Heart left ventricle (tissue), 16 donors: ENCODE measurements at places on chromosomes 2 and 18. TPM values are rescaled to one million over a fixed set of nuclear protein-coding genes. Genes with fewer than 3 reads are reported as not detected.

DNA sequence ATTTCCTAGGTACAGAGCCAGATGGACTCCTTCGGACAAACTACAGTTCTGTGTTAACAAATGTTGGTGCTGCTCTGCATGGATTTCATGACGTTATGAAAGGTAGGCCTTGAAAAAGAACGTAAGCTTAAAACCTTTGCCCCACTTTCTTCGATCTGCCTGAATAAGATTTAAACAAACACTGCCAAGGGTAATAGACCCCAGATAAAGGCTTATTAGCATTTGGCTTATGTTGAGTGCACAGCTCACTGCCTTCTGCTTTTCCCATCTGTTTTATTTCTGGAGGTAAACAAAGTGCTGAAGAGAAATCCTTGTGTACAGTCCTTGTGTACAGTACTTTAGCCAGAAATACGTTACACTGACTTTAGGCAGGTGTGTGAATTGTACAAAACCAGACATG, 50.0 kb upstream of the STON1 start:
- peaks cover 2% of the 10 kb centered on the region for H3K4me1 ChIP-seq
- H3K27ac ChIP-seq, result peak overlapping the region; percentile 81
- H3K4me3 ChIP-seq, result no peak overlapping the region
- no peaks in the 10 kb centered on the region for H3K27me3 ChIP-seq
- DNase-seq, result no peak

Gene CD8B2
- not detected for total RNA-seq

- no peak overlapping the region for H3K4me3 ChIP-seq
- H3K4me1 ChIP-seq, result peaks cover 41% of the 10 kb centered on the region
- no peaks in the 10 kb centered on the region for H3K27me3 ChIP-seq
- peaks cover 39% of the 10 kb centered on the region for H3K36me3 ChIP-seq
These were observed 1.6 kb upstream of the GPR17 start for GRCh38 chr2:127644066-127645025.

DNA sequence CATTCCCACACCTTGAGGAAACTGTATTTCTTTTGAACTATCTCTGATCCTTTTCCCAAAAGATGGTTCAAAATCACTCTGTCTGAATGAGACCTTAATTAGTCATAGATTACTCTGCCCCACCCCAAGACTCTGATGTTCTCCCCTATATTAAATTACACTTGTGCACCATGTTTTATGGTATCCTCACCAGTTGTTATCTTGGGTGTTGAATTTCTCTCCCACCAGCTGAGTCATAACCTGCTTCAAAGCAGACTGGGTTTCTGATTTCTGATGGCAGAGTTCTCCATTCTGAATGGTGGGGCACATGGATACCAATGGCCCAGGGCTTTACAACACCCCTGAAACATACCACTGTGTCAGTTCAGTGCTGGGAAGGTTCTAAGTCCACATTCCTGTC, 15.0 kb downstream of the CDH20 start:
- H3K27me3 ChIP-seq, result no peaks in the 10 kb centered on the region
- no peaks in the 10 kb centered on the region for H3K36me3 ChIP-seq
- H3K4me3 ChIP-seq, result no peak overlapping the region
- H3K4me1 ChIP-seq, result no peaks in the 10 kb centered on the region
- H3K27ac ChIP-seq, result no peak overlapping the region

GRCh38 chr2:223460209-223460608, 142.0 kb downstream of the SCG2 start:
- no peak overlapping the region for H3K4me3 ChIP-seq
- peaks cover 18% of the 10 kb centered on the region for H3K4me1 ChIP-seq
- DNase-seq, result no peak
- no peaks in the 10 kb centered on the region for H3K36me3 ChIP-seq

DNA sequence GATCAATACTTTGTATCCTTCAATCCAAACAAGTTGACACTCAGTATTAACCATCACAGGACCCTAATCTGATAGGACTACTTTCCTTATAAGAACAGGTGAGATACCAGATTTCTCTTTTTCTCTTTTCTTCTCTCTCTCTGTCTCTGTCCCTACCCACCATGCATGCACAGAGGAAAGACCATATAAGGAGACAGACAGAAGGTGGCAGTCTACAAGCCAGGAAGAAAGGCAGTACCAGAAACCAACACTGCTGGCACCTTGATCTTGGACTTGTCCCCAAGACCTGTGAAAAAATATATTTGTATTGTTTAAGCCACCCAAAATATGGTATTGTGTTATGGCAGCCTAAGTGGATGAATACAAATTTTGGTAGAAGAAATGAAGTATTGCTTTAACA, 156.2 kb upstream of the KCNH7 start:
- no peak for DNase-seq
- H3K36me3 ChIP-seq, result no peaks in the 10 kb centered on the region
- H3K4me3 ChIP-seq, result no peak overlapping the region
- H3K4me1 ChIP-seq, result no peaks in the 10 kb centered on the region
- no peaks in the 10 kb centered on the region for H3K27me3 ChIP-seq

- peaks cover 34% of the 10 kb centered on the region for H3K36me3 ChIP-seq
- no peaks in the 10 kb centered on the region for H3K27me3 ChIP-seq
- H3K27ac ChIP-seq, result no peak overlapping the region
- H3K4me1 ChIP-seq, result peaks cover 25% of the 10 kb centered on the region
- no peak overlapping the region for H3K4me3 ChIP-seq
- no peak for DNase-seq
These were observed 13.3 kb downstream of the SLC66A2 start for GRCh38 chr18:79938196-79938595.

GRCh38 chr18:10840743-10841142, 308.6 kb downstream of the PIEZO2 start:
- H3K27me3 ChIP-seq, result no peaks in the 10 kb centered on the region
- no peaks in the 10 kb centered on the region for H3K36me3 ChIP-seq
- no peak overlapping the region for H3K27ac ChIP-seq
- no peak overlapping the region for H3K4me3 ChIP-seq

Gene CHRND
- not detected for total RNA-seq

Gene EXOC6B
- total RNA-seq, result 188 TPM

Gene GAD1
- not detected for total RNA-seq
